Suprapubic skin (tissue), 4 donors: ENCODE measurements at places on chromosomes 5 and 9. TPM values are rescaled to one million over a fixed set of nuclear protein-coding genes. Genes with fewer than 3 reads are reported as not detected.

TOR1B gene
- 24.5 TPM for total RNA-seq

FST gene
- 6.2 TPM for total RNA-seq

DND1 gene
- total RNA-seq: 3.2 TPM

LIFR gene
- 19.2 TPM for total RNA-seq

PCDHB10 gene
- 1.2 TPM for total RNA-seq

PCDHB16 gene
- 3.4 TPM for total RNA-seq

DNA sequence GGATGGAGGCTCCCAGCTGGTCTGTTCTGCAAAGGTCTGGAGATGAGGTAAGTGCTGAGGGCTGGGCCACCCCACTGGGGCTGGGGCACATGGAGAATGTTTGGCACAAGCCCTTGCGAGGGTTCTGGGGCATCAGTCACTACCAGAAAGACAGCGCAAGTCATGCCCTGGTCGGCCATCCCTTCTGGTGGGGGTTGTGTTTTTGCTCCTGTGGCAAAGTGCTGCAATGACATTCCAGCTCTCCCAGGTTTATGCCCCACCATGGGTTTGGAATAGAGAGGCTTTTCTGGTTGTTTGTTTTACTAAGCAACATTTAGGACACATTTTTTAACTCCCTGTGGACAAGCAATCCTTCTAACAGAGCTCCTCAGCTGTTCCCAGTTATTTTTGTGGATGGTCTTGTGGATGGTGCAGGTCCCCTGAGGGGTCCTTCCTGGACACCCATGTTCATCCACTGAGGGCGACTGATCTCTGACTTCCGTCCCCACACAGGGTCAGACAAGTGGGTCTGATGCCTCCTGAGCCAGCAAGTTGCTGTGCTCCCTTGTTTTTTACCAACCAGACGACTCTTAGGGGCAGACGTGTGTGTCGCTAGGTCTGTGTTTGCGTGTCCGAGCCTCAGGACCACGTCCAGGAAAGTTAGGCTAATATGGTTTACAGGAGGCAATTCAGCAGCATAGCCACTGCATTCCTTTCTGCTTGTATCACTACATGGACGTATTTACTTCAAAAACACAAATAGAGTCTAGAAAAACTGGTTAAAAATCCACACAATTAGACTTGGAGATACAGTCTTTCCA is 64.9 kb upstream of the ECM2 start:
- DNase-seq: no peak

DNA sequence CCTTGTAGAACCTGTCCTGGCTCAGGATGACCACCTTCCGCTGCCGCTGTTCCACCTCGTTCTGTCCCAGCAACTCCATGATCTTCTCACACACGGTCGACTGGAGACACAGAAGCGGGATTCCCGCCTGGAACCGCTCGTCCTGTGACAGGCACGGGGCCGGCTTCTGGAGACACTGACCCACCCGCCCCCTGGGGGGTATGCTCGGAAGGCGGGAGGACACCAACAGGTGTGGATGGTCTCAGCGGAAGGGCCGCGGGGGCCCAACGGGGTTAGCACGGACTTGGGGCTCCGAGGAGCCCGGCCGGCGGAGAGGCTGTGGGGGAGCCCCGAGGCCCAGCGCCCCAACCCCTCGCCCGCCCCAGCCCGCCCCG is 530 bp downstream of the UCK1 start:
- DNase-seq: peak; percentile 80

DNA sequence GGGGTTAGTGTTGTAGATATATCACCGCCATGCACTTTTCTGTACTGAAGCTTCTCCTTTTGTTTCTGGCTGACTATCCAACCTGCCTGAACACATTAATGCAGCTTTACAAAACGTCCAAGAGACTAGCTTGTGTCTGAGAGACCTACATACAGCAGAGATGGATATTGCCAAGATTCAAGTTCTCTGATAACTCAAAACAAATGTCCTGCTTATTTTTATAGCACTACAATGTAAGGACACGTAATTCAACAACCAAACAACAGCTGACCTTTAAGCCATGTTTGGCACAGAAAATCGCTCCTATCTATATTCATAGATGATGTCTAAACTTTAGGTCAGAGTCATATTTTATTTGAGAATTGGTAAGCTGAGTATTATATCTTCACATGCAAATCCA is 76.2 kb upstream of the NTRK2 start:
- no peak for DNase-seq

DNA sequence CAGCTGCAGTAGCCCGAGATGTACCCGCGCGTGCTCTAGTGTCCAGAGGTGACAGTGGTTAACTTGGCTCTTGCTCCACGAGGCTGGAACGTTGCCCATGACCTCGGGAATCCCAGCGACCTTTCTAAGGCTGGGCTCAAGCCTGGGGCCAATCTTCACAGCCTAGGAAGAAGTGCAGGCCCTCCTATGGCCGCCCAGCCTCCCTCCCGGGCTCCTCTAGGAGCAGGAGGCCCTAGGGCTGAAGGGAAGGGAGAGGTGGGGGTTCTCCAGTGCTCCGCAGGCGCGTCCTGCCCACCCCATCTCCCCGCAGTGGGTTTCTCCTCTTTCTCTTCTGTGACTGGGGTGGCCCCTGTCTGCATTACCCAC is 13.3 kb downstream of the NR2F1 start:
- no peak for DNase-seq

DNA sequence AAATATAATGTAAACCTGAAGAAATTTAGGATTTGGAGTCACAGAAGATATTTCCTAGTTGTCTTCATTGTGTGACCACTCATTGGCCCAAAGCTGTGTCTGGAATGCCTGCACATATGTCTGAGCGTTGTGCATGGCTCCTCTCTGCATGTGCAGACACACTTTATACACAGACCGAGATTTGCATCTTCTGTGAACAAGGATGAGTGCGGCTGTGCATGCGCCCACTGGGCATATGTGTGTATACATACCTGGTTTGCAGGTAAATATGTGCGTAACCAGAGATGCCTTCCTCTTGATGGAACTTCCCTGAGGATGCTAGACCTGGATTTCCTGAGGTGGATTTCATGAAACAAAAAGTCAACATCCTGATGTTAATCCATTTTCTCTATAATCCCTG is 19.1 kb downstream of the PHF2 start:
- DNase-seq: peak; percentile 28

GRCh38 chr5:143842920-143843319 is 31.0 kb downstream of the HMHB1 start:
- DNase-seq: no peak

- DNase-seq: peak; percentile 63
Measured at GRCh38 chr5:53480416-53481158, at the start of gene FST. TSS of gene FST (plus strand) at chr5:53480629. CDS start at chr5:53480792, 163 bp downstream.

GRCh38 chr5:28914297-28914696 is 1875.9 kb upstream of the CDH9 start:
- no peak for DNase-seq

DNA sequence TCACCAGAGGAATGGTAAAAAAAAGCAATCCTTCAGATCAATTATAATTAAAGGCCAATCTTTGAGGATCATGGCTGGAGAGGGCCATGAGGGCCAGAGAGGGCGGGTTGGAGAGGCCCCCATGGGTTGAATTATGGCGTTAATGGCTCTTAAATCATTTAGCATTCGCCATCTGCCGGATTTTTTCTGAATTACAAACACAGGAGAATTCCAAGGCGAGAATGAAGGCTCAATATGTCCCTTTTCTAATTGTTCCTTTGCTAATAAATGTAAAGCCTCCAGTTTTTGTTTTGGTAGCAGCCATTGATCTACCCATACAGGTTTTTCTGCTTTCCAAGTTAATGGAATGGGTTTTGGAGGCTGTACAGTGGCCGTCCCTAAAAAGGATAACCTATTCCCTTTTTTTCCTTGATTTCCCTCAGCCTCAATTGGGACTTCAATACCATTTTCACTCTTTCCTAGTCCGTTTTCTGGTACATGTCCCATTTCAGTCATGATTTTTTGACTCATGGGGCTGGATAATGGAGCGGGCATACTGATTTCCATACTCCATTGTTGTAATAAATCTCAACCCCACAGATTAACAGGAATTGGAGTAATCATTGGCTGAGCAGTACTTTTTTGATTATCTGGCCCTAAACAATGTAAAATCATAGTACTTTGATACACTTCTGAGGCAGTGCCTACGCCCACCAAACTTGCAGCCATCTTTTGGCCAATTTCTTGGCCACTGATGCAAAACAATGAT is 6.7 kb upstream of the TMEM141 start:
- DNase-seq: no peak

DNA sequence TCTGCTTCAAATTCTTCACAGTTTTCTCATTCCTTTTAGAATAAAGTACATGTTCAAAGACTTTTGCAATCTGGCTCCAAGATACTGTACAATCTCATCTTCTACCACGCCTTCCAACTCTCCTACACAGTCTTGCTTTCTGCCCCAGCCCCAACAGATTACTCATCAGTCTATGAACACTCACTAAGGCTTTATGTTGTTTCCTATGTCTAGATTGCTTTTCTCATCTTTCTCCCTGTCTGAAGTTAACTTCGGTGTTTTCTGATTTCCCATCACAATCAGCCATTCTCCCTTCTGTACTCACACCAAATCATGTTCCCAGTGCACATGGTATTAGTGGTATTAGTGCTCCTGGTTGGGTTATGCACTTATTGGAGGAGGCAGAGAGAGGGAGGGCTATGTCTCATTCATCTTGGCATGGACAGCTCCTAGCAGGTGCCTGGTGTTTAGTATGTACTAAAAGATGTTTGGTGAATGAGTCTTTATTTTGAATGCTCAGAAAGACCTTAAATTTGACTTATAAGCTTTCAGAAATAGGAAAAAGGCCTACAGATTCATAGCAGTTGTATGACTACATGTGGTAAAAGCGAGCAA is 44.0 kb upstream of the ZNF608 start:
- DNase-seq: no peak

- DNase-seq: no peak
Measured at GRCh38 chr5:179825655-179826182, 5.0 kb downstream of the SQSTM1 start.

DNA sequence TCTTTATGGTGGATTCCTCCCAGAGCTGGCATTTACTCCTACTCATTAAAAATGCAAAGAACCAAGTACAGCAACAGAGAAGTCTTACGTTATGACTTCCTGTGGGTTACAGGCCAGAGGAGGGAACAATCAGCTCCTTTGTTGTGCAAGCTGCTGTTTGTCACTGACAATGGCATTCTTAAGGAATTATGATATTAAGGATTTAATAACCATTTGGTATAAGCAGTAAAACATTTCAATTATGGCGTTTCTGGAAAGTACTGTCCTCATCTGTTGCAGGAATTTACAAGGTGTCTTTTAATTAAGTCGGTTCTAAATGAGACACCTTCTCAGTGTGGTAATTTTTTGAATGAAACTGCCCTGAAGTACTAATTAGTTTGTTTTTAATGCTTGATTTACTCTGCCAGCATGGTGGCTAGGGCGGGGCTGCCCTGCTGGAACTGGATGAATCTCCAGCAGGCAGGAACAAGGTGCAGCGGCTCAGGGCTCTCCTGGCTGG is 49.1 kb upstream of the VDAC1 start:
- no peak for DNase-seq

DNA sequence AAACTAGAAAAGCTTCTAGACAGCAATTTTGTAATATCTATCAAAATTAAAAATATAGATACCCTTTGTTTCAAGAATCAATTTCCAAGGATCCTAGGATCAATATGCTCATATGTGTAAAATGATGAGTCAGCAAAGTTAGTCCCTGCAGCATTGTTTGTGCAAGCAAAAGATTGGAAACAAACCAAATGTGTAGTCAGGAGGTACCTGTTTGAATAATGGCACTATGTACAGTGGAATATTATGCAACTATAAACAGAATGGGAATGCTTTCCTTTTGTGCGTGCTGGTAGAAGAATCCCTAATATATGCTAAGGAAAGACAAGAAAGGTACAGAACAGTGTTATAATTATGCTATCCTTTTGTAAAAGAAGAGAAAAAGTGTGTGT is 58.5 kb upstream of the PJA2 start:
- DNase-seq: no peak

DNA sequence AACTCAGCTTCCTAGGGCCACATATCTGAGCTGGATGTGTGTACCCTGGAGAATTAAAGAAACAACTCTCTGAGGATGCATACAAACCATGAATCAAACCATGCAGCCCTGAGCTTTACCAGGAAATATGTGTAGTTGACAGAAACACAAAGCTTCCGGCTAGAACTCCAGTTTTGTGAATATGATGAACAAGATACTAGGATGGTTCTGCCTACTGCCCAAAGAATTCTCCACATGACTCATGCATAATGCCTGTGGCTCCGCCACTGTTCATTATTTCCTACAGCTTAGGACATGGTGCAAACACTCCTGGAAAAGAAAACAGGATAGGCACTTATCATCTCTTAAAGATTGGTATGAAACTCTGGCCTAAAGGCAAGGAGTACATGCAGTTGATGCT is 343.4 kb downstream of the DNAH5 start:
- DNase-seq: no peak

DNA sequence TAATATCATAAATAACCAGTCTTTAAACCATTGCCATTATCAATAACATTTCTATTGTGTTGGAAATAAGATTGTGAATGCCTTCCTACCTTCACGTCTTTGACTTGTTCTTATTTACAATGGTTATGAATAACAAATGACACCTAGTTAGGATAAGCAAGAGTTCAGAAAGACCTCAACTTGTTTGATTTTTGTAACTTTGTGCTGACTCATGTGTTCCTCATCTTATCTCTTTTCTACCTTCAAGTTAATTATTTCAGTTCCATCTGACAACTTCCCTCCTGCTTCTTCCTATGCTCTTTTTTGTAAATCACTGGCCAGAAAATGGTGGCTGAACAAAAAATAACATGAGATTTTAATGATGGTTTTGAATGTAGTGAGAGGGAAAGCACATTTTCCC is 538.5 kb upstream of the TUSC1 start:
- DNase-seq: no peak

DNA sequence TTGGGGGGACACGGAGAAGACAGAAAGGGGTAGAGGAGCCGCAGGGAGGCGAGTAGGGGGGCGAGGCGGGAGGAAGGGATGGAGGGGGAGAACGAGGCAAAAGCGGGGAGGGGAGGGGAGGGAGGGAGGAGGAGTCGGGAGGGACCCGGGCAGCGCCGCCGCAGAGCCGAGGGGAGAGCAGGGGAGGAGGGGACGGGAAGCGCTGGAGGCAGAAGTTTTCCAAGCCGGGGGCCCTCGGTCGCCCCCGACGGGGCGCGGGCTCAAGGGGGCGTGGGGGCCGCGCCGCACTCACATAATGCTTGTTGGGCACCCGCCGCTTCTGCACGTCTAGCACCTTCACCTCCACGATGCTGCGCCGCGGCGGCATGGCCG is 353 bp downstream of the SH3PXD2B start:
- no peak for DNase-seq

DNA sequence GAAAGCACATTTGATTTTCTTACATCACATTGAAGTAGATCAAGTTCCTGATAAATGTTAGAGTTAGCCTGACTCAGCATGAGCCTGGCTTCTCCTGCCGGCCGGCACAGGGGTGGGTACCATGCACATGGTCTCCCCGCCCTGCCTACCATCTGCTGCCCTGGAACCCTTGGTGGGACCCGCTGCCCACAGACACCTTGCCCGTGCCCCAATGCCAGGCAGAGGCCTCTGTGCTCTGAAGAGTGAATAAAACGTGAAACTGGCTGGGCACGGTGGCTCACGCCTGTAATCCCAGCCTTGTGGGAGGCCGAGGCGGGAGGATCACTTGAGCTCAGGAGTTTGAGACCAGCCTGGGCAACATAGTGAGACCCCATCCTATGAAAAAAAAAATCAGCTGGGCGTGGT is 17.3 kb downstream of the EXD3 start:
- DNase-seq: no peak

- no peak for DNase-seq
Measured at GRCh38 chr5:171252674-171253073, 56.4 kb upstream of the TLX3 start.
